GM19239 (cell line): ENCODE measurements at places on chromosomes 6 and 20.
A peak's percentile ranks its signal among the peaks of the same experiment; 100 is the strongest.

- no peak for DNase-seq
These were observed 105.9 kb upstream of the PDE10A start for GRCh38 chr6:165768961-165769360.

- no peak for DNase-seq
These were observed 129.3 kb upstream of the TOP1 start for GRCh38 chr20:40899344-40899743.

DNA sequence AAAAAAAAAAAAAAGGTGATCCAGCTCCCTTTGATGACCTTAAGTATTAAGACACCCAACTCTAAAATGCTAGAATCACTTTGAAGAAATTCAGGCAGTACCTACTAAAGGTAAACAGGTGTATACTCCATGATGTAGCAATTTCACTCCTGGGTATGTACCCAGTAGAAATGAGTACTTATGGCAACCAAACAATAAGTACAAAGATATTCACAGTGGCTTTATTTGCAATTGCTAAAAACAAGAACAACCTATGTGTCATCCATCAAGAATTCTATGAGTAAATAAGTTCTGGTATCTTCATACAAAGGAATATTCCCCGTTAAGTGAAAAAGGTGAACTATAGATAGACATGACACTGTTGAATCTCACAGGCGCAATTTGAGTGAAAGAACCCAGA lies 29.4 kb downstream of the MDGA1 start:
- no peak for DNase-seq

DNA sequence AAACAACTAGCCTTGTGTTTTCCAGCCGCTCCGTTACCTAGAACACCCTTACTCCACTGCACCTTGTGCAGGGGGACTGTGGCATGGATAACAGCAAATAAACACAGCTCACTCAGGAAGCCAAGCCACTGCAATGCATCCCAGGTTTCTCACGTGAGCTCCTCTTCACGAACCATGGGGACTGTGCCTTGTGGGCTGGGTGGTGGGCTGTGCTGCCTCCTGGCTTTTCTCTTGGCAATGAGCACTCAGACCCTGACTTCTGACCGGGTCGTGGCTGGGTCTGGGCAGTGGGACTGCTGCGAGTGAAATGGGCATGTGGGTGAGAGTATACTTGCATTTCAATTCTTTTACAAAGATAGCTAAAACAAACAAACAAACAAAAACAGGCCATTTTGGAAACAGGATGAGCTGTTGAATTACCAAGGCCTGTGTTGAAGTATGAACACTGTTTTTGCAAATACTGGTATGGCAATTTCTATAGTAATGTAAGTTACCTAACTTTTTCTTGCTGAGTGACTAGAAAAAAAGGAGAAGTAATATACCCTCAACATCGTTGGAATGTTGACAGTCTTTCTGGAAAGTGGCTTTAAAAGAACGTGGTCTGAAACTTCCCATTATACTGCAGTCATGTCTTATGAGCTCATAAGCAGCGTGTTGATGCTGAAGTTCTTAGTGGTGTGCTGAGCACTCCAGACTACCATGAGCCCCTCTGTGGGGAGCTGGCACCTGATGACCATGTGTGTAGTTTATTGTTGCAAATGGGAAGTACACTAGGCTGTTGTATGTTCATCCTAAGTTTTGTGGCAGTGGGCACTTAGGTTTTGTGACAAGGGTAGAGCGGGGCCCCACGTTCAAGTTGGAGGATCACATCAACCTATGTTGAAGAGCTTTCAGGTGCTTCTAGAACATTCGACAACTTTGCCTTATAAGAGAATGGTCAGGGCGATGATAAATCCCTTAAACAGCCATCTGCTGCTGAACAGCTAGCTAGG lies 120.4 kb downstream of the ARMC2 start:
- DNase-seq = no peak

DNA sequence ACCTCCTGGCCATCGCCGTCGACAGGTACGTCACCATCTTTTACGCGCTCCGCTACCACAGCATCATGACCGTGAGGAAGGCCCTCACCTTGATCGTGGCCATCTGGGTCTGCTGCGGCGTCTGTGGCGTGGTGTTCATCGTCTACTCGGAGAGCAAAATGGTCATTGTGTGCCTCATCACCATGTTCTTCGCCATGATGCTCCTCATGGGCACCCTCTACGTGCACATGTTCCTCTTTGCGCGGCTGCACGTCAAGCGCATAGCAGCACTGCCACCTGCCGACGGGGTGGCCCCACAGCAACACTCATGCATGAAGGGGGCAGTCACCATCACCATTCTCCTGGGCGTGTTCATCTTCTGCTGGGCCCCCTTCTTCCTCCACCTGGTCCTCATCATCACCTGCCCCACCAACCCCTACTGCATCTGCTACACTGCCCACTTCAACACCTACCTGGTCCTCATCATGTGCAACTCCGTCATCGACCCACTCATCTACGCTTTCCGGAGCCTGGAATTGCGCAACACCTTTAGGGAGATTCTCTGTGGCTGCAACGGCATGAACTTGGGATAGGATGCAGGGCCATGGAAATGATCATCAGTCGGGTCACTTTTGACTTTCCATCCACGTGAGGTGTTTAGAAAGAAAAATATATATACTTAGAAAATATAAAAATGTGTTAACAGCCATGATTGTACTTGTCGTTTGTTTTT lies 868 bp downstream of the MC3R start:
- peak; percentile 9 for DNase-seq

- DNase-seq = no peak
These were observed 15.5 kb downstream of the FOXA2 start for GRCh38 chr20:22568872-22569344.

GRCh38 chr6:3612341-3613041 lies 139.0 kb downstream of the PXDC1 start:
- no peak for DNase-seq

DNA sequence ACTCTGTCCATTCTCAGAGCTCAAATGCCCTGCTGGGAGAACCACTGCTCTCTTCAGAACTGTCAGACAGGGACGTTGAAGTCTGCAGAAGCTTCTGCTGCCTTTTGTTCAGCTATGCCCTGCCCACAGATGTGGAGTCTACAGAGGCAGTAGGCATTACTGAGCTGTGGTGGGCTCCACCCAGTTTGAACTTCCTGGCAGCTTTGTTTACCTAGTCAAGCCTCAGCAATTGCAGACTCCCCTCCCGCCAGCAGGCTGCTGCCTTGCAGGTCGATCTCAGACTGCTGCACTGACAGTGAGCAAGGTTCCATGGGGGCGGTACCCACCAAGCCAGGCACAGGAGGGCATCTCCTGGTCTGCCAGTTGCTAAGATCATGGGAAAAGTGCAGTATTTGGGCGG lies 21.8 kb upstream of the UFL1 start:
- DNase-seq = no peak

- peak; percentile 23 for DNase-seq
These were observed 35.9 kb upstream of the FAM50B start for GRCh38 chr6:3813150-3813780.

DNA sequence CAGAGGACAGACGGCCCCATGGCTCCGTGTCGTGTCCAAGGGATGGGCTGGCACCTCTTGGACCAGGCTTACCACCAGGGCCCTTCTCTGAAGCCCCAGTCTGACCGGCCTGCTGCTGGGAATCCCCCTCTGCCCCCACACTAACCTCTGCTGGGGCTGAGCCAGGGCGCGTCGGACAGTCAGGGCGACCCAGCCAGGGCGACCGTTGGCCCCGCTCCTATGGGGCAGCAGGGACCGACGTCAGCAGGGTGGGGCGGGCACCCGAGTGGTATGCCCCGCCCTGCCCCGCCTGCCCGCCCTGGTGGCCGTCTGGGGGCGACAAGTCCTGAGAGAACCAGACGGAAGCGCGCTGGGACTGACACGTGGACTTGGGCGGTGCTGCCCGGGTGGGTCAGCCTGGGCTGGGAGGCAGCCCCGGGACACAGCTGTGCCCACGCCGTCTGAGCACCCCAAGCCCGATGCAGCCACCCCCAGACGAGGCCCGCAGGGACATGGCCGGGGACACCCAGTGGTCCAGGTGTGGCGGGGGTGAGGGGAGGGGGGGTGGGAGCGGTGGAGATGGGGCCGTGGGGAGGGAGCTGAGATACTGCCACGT lies at the start of gene SLC17A9:
TSS of gene SLC17A9 (plus strand) at position 337 of the 595 bp plus-strand sequence. CDS start at position 459, 122 bp downstream.
- DNase-seq = peak; percentile 85

DNA sequence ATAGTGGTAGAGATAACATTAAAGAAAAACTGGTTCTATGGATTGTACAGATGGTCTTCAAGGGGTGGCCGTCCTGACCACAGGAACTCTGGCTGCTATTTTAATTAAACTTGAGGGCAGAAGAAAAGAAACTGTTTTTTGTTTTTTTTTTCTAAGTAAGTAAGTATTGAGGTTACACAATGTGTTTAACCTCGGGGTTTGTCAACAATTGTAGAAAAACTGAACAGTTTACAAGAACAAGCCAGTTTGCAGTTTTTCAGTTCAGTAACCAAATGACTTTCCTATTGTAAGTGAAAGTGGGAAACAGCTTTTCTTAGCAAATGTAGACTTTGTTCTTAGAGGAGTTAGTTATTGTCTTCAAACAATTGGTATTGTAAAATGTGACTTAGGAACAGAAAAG lies 77.0 kb downstream of the PLCB1 start:
- no peak for DNase-seq

- no peak for DNase-seq
These were observed 3.0 kb upstream of the GUCA1B start for GRCh38 chr6:42197555-42198362.

DNA sequence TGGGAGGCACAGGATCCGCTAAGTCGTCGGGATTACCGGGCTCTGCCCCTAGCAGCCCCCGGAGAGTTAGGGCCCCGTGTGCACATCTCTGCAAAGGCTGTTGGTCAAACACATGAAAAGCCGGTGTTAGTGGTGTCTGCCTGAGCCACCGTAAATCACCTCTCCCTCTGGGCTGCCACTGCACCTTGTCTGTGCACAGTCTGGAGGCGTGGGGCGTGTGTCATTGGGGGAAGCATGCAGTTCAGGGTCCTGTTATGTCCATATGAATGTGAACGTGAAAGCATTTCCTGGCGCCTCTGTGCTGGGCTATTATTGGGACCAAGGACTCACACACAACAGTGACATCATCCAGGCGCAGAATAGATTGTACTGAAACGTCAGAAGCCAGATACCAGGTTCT lies 305.6 kb downstream of the NRN1 start:
- no peak for DNase-seq

DNA sequence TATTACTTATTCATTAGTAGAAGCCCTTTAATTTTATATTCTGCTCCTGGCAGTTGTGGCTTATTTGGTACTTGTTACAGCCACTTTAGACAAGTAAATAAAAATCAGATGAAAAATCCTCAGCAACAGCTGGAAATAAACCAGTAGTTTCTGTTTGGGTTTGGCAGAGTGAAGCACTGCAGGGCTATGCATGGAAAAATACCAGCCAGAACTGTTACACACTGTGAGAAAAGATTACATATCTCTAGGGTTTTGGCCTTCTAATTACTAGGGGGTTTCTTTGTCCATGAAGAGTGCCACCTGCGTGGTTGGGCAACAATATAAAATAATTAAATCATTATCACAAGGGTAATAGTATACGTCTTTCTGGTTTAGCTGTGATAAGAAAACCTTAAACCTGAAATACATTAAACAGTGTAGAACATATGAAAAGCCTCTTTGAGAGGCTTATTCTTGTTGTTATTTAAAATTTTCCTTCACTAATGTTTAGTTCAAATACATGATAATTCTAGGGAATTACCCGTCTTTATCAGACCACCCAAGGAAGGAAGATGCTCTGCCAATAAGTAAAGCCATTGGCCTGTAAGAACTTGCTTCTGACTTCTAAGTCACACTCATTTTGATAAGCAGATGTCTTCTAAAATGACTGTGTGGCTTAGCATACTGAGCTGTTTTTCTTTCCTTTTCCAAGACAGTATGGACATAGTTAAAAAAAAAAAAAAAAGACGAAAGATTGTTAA lies 320.0 kb upstream of the FLRT3 start:
- no peak for DNase-seq

- no peak for DNase-seq
These were observed 122.0 kb upstream of the ARID1B start for GRCh38 chr6:156654919-156655918.

GRCh38 chr6:139425780-139426179 lies 51.3 kb upstream of the CITED2 start:
- no peak for DNase-seq

GRCh38 chr6:165677091-165677490 lies 14.1 kb upstream of the PDE10A start:
- DNase-seq = no peak
